Hematopoietic multipotent progenitor cell treated with erythropoietin and hydrocortisone succinate and interleukin-3 and kit ligand, for 8 days (in vitro differentiated cells): ENCODE measurements at places on chromosomes 3 and 15.
A peak's percentile ranks its signal among the peaks of the same experiment; 100 is the strongest.

GRCh38 chr3:9399746-9400145 lies 2.3 kb downstream of the SETD5 start:
- peak; percentile 59 for DNase-seq

GRCh38 chr15:65638109-65638508 lies 16.4 kb downstream of the SLC24A1 start:
- no peak for DNase-seq

DNA sequence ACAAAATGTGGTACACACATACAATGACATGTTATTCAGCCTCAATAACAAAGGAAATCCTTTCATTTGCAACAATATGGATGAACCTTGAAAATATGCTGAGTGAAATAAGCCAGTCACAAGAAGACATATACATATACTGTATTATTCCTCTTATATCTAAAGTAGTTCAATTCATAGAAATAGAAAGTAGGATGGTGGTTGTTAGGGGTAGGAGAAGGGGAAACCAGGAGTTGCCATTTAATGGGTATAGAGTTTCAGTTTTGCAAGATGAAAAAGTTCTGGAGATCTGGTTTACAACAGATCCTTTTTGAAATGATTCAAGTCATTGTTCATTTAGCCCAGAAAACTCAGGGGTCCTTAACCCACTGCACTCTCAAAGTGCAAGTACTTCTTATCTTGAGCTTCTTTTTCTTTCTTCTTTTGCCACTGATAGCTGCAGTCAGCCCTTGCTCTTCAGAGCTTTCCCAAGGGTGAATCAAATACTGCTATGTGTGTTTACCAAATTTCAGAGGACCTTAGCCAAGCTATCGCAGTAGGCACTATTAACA lies 208.0 kb upstream of the EOMES start:
- no peak for DNase-seq

- DNase-seq = no peak
These were observed 128.1 kb upstream of the GRM7 start for GRCh38 chr3:6732807-6733206.
